ENCODE measurements at places on chromosomes 16 and 17. TPM values are rescaled to one million over a fixed set of nuclear protein-coding genes. Genes with fewer than 3 reads are reported as not detected.

GRCh38 chr17:59698143-59698542 lies 9.1 kb downstream of the PTRH2 start:
- H3K36me3 ChIP-seq, result peaks cover 60% of the 10 kb centered on the region
- H3K4me1 ChIP-seq, result peaks cover 48% of the 10 kb centered on the region
- no peaks in the 10 kb centered on the region for H3K27me3 ChIP-seq
- H3K4me3 ChIP-seq, result no peak overlapping the region
- no peak overlapping the region for H3K27ac ChIP-seq

- peaks cover 1% of the 10 kb centered on the region for H3K27me3 ChIP-seq
- no peak overlapping the region for H3K4me3 ChIP-seq
Measured at GRCh38 chr16:72764015-72764654, 283.8 kb downstream of the ZFHX3 start.

DNA sequence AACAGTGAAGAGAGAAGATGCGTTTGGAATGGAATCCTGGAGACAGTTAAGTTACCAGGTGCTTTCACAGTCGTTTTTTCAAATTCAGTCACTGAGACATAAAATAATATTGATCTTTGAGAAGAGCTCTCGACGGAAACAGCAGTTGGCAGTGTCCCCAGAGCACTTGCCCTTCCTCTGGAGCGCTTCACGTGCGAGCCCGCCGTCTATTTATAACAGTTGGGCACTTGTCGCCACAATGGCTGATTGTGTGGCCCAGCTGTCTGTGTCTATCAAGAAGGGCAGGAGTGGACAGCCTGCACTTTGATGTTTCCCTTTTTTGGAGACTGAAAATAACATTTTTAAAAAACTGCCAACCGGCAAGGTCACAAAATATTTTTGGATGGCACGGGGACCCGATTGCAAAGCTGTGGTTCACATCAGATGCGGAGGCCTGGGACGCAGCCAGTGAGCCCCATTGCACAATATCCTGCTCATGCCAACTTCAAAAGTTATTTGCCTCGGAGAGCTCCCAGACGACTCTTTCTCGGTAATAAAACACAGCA lies 62.9 kb downstream of the ADCY9 start:
- no peaks in the 10 kb centered on the region for H3K4me1 ChIP-seq
- no peak for DNase-seq
- no peak overlapping the region for H3K4me3 ChIP-seq
- no peak overlapping the region for H3K27ac ChIP-seq
- H3K36me3 ChIP-seq, result peaks cover 3% of the 10 kb centered on the region
- peaks cover 3% of the 10 kb centered on the region for H3K27me3 ChIP-seq

DNA sequence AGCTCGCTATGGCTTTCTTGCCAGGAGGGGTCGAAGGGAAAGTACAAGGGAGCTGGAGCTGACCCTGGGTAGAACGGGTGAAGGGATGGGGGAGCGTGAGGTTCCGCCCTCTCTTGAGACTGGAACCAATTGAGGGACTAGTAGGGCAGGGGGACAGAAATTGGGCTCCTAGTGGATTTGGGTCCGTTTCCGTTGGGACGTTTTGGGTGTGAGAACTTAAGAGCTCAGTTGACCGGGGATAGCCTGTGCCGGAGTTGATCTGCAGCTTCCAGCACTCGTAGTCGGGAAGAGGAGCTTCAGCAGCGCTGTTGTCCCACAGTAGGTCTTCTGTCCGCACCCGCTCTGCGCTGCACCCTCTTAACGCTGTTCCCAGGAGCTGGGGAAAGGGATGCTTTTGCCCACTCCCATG lies 481 bp downstream of the CNTROB start:
- H3K4me1 ChIP-seq, result peaks cover 42% of the 10 kb centered on the region
- H3K27me3 ChIP-seq, result no peaks in the 10 kb centered on the region
- H3K27ac ChIP-seq, result peak overlapping the region; percentile 99
- peak overlapping the region; percentile 99 for H3K4me3 ChIP-seq
- peaks cover 22% of the 10 kb centered on the region for H3K36me3 ChIP-seq

DNA sequence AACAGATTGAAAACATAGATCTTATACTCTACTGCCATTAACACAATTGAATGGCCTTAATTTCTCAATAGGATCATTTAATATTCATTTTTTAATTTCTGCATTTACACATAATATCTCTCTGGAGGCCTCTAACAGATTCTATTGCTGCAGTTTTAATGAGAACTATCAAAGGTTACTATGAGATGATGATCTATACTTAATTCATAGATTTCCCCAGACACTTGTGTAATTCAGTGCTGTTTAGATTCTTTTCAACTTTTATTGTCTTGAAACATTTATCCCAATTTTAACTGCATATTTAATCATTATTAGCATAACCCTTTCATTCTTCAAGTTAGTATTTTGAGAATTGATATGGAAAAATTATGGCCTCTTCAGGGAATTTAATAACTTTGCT lies 1056.5 kb upstream of the CDH8 start:
- no peak for DNase-seq
- no peaks in the 10 kb centered on the region for H3K27me3 ChIP-seq
- H3K4me1 ChIP-seq, result no peaks in the 10 kb centered on the region
- H3K4me3 ChIP-seq, result no peak overlapping the region
- no peak overlapping the region for H3K27ac ChIP-seq
- no peaks in the 10 kb centered on the region for H3K36me3 ChIP-seq

The CCDC57 gene
- 60.8 TPM for total RNA-seq

All from activated T-helper 1 cell treated with anti-CD3 and anti-CD28 coated beads, Interleukin-12 subunit alpha, Interleukin-12 subunit beta, Interleukin-2, Interleukin-4 antibody, amounts not matched to agents 30 ng/mL and 10 ng/mL and 1 ng/mL, durations not matched to agents 14 hours and 24 hours and 36 hours (primary cell).